ENCODE measurements at places on chromosomes 11 and 22.

GRCh38 chr11:48075637-48076036 is 95.3 kb downstream of the PTPRJ start:
- DNase-seq: no peak

DNA sequence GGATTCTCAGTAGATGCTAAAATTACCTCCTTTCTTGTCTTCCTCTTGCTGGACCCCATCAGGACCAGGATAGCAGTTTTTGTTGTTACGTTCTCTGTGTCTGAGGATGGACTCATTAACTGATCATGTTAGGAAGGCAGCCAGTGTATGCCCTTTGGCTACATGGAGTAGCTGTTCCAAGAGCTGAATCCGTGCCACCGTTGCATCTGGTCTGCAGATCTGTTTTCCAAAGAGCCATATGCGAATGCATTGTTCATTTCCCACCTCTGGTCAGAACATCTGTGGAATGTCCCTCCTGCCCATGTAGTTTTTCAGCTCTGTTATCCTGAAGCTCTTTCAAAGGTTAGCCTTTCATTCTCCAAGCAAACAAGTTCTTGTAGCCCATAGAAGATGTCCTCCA is 188.4 kb downstream of the SPON1 start:
- DNase-seq: no peak

DNA sequence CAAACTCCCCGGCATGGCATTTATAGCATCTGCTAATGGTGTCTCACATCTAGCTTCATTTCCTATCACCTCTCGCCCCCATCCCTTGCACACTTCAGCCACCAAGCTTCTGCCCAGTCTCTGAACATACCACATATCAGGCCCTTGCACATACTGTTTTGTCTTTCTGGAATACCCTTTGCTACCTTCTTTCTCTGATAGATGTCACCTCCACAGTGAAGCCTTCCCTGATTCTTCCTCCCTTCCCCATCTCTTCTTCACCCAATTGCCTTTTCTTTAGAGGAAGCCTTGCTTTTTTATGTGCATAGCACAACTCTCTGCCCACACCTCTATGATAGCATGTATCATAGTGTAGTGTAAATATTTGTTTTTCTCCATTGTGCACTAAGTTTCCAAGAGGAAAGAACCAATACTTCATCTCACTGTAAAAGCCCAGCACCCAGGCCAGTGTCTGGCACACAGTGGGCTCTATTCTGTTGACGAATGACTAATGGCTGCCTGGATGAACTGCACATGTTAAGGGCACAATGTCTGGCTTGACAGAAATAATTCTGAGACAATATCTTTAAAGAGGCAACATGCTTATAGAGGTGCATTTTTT is 27.8 kb downstream of the P4HA3 start:
- DNase-seq: no peak

- no peak for DNase-seq
Observed at GRCh38 chr11:23097891-23098290, 237.6 kb upstream of the CCDC179 start.

DNA sequence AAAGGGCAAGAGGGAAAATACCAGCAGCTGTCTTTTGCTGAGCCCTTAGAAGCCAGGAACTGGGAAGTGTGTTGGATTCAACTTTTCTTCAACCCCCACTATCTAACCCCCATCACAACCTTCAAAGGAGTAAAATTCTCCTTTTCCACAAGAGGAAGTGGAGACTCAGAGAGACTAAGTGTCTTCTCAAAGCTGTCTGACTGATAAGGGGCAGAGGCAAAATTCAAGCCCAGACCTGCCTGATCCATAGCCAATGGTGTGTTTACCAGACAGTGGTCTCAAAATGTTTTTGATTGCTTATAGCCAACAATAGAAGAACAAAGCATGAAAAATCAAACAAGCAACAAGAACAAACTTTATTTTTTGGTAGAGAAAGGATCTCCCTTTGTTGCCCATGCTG is 707.0 kb downstream of the NTM start:
- no peak for DNase-seq

GRCh38 chr11:128904656-128905344 is 13.6 kb downstream of the KCNJ5 start:
- no peak for DNase-seq

DNA sequence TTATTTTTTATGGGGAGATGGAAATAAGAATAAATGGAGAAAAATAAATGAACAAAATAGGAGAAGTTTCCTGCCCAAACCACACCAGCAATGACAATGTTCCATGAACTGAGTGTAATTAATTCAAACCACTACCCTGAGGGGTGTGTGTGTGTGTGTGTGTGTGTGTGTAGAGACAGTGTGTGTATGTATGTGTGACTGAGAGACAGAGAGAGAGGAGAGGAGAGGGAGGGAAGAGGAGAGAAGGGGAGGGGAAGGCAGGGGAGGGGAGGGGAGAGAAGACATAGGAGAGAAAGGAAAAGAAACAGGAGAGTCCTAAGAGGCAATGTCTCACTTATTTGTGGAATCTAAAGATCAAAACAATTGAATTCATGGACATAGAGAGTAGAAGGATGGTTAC is 65.0 kb upstream of the POU2AF1 start:
- no peak for DNase-seq

DNA sequence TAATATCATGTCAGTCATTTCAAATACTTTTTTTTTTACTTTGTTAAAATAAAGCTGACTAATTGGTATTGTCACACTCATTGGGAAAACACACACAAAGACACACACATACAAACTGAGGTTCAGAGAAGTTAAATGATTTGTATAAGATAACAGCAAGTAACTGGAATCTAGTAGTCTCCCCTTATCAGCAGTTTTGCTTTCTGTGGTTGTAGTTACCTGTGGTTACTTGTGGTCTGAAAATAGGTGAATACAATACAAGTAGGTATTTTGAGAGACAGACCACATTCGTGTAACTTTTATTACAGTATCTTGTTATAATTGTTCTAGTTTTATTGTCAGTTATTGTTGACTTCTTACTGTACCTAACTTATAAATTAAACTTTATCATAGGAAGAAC is 610.9 kb downstream of the CNTN5 start:
- DNase-seq: no peak

DNA sequence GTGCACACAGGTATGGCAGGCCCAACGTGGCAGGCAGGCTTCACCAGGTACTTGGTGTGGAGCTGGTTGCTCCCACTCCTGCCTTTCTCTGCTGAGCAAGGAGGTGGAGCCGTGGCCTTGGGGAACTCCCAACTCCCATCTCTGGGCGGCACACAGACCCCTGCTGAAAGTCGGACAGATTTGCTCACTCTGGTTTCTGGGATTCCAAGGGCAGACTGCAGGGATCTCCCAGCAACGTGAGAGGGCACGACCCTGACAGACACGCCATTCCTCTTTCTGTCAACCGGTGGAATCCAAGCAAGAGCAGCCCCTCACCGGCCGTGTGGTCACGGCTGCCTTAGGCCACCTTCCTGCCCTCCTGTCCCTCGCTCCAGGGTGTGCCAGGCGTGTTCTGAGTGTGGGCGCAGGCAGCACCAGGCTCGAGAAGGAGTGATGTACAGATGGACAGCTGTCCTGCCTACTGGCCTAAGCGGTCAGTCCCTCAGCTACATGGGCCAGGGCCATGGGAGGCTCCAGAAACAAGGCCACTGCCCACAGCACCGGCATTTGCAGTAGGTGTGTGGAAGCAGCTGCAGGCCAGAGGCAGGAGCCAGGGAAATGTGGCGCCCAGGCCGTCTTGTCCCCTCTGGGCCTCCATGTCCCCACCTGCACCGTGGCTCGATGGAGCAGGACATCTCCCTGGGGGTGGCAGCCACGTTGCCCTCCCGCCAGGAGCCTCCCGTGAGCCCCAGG is 13.7 kb upstream of the PPARA start:
- DNase-seq: no peak

- DNase-seq: no peak
Observed at GRCh38 chr22:19868773-19869471, 14.2 kb upstream of the GNB1L start.

DNA sequence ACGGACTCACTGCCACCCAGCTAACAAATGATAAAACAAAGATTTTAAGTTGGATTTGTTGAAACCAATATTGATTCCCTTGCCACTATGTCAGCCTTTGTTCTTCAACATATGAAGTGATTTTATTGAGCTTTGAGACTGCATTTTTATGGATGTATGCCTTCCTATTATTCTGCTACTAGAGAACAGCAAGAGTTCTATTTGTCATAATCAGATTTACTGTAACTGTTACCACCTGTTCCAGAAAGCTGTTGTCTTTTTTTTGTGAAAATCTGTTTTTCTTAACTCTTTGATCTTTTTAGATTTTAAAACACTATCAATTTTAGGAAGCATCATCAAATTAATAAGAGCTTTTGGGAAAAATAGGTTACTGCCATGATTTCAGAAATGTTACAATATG is 114.4 kb downstream of the MUC15 start:
- no peak for DNase-seq

DNA sequence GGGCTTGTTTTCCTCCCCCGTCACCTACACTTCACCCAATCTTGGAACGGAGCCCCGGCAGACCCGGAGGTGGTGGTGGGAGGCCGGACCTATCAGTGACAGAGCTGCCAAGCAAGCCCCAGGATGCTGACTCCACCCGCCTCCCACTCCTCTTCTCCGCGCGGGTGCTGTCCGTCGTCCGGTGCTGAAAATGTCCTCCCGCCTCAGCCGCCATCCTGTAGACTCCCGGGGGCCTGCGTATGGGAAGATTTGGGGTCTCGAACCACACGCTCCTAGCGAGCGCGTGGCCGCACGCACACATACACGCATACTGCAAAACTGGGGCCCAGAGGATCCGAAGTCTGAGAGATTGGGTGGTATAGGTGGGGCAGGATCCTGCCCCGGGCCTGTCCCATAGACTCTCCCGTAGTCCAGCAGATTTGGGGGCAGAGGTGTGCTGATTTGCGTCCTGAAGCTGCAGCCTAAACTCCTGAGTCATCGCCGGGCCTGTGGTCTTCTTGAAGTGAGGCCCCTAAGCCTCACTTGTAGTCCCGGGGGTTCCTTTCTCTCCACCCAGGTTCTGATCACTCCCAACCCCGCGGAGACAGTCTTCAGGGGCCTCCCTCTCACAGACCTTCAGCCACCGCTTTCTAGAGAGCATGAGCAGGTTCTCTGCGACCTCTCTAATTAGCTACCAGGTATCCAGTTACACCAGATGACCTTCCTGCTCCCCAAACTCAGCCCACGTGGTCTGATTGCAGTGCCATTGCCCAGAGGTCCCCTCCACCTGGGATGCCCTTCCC is 796 bp upstream of the YIF1A start:
- no peak for DNase-seq

DNA sequence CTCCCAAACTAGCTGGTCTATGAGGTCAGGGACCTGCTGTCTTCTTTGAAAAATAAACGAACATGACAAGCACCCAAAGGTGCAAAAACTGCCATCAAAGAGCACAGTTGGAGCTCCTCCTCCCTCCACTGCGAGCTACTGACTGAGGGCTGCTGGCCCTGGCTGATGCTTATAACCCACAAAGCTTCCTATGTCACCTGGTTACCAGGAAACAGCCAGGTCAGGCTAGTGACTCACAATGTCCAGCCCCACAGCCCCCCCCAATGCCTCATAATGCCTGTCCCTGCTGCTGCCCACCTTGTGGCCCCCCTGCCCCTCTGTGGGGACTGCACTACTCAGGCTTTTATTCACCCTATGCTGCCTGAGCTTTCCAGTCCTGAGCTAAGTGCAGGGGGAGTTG is at the start of gene DRICH1:
Gene DRICH1 (minus strand): TSS at position 144 of the 400 bp plus-strand sequence. CDS start 298 bp downstream, outside the sequence.
- no peak for DNase-seq

DNA sequence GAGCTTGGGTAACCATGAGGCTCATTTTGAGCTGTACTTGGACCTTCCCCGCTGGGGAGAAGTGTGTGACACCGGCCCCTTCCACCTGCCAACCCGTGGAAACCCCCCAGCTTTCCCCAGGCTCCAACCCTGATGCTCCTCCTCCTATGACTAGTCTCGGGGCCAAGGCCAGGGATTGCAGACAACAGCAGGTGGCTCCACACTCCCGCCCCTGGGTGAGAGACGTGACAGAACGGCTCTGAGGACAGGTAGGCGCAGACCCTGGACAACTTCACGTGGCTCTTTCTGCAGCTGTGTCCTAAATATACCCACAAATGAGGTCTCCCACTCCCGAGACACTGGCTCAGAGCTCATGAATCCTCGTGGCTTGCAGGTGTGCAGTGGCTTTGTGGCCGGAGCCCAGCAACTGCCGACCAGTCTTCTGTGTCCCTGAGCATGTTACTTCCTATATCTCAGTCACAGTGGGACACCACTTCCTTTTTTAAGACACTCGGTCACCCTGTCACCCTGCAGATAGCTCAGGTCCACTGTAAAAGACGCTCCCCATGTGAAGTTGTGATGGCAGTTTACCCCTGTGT is 55.2 kb downstream of the NECTIN1 start:
- no peak for DNase-seq

GRCh38 chr11:6022956-6023355 is 7.6 kb downstream of the OR56A1 start:
- DNase-seq: no peak

DNA sequence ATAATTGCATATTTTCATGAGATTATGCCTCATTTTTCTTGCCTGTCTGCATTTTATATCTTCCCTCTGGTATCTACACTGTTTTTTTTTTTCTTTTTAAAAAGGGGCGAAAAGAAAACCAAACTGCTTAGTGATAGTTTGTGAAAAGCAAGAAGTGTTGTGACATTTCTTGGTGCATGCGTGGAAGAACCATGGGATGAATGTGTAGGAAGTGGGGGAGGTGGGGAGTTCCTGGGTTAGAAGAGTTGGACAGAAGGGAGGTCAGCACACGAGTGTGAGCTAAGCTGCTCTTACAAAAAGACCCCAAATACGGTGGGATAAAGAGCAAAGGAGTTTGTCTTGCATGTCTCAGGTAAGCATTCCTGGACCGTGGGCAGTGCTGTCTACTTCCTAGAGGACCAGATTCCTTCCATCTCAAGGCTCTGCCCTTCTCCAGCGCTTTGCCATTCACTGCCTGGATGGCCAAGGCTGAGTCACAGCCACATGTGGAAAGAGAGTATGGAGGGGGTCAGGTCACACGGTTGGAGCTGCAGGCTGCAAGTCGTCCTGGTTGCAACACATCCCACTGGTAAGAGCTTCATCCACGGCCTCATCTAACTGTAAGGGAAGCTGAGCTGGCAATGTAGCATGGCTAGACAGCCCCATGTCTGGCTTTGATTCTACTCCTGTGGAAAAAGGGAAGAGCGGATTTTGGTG is 300.6 kb downstream of the DDX10 start:
- DNase-seq: no peak

GRCh38 chr22:23305321-23305910 is 125.1 kb downstream of the BCR start:
- DNase-seq: no peak

Measured in esophagus squamous epithelium (tissue), 5 donors.